CMK (cell line): ENCODE measurements at places on chromosomes 3 and 15.

DNA sequence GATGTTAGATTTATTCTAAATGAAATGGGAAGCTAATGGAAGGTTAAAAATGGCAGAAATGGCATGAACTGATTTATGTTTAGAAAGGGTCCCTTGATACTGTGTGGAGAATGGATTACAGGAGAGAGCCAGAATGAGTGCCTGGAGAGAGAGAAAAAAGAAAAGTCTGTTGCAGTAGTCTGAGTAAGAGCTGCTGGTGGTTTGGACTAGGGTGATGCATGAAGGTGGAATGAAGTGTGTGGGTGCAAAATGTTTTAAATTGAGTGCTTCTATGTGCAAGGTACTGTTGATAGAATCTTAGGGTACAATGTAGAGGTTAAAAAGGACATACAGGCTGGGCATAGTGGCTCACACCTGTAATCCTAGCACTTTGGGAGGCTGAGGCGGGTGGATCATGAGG is 11.4 kb upstream of the MGA start:
- DNase-seq = no peak

DNA sequence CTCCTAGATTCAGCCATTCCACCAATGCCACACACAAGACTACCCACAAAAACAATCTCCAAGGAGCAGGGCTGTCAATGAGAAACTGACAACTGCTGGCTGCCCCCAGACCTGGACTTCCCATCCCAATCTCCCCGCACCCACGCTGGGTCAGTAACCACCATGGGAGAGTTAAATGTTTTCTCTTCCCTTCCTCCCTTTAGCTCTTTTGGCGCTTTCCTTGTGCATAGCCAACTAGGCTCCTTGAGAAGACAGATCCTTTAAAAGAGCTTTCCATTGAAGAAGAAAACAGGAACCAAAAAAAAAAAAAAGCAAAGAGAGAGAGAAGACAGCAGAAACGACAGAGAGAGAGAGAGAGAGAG is 8.3 kb downstream of the BCL6 start:
- no peak for DNase-seq

GRCh38 chr3:129161860-129162271 is 1.0 kb upstream of the ISY1 start:
- DNase-seq = no peak

GRCh38 chr15:101608201-101608600 is 44.0 kb downstream of the TM2D3 start:
- no peak for DNase-seq

DNA sequence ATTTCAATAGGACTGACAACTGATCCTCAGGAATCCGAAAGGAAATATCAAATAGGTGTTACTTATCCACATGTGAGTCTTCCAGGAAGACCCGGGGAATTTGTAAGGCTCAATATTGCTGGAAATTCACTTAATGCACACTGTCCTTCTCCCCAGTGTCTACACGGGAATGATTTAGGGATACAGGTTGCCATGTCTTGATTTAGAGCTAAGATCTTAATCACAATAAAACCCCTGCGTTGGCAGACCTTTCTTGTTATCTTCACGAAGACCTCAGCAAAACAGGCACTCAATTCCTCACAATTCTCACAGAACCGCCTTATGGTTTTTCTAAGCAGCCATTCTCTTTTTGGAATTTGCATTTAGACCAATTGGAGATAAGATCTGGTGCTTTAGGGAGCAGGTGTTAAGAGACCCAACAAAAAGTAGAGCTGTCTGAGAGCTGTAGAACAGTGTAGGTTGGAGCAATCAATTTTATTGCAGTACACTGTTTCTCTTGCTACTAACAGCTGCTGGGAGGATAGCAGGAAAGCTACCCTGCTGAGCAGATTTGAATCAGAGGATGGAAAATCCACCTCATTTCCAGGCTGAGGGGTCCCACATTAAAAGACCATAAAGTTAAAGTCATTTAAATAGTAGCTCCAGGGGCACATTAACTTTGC is 925.7 kb downstream of the EPHA3 start:
- no peak for DNase-seq

DNA sequence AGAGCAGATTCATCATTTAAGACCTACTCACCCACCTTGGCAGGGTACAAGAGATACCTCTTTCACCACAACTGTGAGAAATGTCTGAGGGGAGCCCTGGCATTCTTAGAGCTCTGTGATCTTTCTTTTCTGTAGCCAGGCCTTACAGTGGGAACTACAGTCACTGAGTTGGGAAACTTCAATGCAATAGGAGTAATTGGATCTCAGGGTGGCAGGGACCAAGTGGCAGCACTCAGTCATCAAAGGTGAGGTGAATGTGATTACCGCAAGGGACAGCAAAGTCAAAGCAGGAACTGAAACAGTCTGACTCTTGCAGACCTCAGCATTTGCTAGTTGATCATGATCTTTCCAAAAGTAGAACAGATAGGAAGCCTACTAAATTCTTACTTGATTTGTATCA is 7.2 kb upstream of the MCF2L2 start:
- no peak for DNase-seq

DNA sequence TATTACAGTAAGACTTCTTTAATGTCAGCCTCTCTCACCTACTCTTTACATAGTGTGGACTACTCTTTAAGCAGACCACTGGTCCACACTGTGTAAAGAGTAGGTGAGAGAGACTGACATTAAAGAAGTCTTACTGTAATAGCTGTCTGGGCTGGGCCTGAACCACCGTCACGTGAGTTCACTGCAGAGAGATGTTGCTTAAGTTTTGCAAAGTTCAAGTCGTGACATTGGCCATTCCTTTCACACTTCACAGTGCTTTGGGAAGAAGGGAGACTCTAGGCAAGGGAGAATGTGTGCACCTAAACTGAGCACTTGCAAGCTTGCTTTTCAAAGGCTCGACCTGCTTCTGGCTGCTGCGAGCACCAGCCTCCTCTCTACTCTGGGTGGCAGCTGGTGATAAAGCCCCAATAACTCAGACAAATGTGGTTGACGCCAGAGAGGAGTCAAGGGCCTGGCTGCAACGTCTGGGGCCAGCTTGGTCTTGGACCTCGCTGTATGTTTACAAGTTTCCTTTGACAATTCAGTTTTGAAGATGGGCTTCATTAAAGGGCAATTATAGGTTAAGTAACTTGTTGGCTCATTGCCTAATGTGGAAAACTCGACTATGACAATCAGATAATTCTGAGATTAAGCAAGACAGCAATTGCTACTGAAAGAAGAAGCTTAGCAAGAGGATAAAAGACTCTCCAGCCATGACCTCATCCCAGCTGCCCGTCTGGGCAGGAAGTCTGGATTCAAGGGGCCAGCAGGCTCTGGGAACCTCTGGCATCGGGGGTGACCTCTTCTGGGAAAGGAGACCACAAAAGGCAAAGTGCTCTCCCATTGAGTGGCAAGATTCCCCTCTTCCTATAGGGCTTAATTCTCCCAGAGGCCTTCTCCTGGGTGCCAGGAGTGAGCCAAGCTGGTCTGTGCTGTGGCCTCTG is 242.1 kb upstream of the TLE3 start:
- DNase-seq = no peak

GRCh38 chr3:171491361-171491760 is 31.2 kb upstream of the TNIK start:
- no peak for DNase-seq

- no peak for DNase-seq
Observed at GRCh38 chr15:27167738-27168137, 196.8 kb downstream of the GABRG3 start.

GRCh38 chr3:56753206-56753820 is 48.4 kb downstream of the ARHGEF3 start:
- no peak for DNase-seq

- DNase-seq = no peak
Observed at GRCh38 chr3:177652556-177653291, 455.4 kb upstream of the TBL1XR1 start.

DNA sequence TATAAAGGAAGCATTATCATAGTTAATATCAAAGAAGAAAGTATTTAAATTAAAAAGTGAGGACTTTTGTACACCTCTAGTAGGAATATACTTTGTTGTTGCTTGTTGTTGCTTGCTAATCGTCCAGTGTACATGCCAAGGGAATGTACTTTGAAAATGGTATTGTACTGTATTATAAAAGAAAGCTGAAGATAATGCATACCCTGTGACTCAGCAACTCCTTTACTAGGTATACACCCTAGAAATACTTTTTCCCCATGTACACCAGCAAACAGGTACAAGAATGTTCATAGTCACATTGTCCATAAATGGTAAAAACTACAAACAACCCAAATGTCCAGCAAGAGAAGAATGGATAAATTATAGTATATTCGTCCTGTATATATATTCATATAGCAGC is 12.0 kb downstream of the TTBK2 start:
- no peak for DNase-seq

DNA sequence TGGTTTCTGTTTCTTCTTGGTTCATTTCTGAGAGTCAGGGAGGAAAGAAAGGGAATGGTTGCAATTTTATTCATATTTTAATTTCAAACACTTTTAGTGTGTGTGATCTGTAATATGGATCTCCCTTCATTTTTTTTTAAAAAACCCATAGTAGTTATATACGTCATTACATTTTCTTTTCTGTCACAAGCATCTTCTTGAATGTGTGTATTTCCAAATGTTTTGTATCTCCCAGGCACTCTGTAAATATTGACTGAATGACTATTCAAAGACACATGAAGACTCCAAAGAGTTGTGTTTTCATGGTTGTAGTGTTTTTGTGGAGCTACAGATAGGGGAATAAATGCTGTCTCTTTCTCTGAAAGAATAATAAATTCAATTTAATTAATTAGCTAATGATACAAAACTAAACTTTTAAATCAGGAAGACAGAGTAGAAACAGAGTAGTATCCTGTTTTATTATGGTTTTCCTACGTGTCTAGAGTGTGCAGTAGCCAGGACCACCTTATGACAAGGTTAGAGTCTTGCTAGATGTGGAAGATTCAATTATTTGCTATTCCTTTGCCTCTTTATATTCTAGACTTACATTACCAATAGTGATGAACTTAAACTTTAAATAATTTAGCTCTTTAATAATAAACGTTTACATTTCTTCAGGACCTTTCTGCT is 35.5 kb downstream of the NECTIN3 start:
- no peak for DNase-seq

DNA sequence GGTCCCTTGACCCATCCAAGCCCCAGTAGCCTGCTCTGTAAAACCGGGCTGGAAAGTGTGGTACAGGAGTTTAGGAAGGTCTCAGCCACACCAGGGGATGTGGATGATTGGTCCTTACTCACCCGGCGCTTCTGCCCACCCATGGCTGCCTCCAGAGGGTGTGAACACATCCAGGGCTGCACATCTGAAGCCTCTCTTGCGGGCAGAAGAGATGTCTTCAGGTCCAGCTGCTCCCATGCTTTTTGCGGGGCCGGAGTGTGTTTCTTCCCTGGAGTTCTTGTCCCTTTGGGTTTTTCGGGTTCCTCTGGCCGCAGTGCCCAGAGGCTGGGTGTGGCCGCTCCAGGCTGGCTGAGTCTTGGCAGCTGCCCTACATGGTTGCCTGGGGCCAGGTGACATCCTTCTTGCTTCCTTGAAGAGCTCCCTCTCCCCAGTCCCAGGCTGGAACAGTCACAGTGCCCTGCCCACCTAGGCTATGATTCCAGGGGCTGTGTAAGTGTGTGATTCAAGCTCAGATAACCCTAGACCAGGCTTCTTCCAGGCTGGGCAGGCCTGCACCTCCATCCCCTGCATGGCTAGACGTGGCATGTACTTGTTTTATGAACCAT is 33.9 kb downstream of the HDAC11 start:
- no peak for DNase-seq
